ENCODE measurements at places on chromosomes 13 and 19. TPM values are rescaled to one million over a fixed set of nuclear protein-coding genes. Genes with fewer than 3 reads are reported as not detected.

DNA sequence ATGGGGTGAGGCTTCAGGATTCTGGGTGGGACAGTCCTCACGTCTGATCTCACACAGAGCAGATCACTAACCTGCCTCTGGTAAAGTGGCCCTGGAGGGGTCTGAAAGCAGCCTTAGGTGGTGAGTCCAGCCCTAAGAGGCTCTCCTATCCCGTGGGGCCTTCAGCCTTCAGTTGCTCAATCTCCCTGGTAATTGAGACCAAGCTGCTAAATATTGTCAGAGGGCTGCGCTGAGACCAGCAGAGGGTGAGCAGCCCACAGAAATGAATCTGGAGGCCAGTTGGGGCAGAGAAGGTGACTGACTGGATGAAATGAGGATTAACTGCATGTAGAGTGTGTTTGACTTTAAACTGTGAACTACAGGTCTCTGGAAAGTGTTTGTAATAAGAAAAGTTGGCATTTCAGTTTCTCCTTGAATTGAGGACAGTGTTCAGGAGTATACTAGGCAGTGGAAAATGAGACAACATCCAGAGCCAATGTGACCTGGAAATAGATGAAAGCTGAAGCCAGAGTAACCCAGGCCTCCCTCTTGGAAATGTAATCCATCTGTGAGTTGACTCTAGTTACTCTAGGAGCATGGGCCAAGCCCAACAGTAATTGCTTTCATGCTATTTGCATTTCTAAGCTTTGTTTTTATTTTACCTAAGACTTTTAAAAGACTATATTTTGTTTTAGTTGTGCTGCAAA, 14.3 kb upstream of the HSPH1 start:
- DNase-seq = no peak

DNA sequence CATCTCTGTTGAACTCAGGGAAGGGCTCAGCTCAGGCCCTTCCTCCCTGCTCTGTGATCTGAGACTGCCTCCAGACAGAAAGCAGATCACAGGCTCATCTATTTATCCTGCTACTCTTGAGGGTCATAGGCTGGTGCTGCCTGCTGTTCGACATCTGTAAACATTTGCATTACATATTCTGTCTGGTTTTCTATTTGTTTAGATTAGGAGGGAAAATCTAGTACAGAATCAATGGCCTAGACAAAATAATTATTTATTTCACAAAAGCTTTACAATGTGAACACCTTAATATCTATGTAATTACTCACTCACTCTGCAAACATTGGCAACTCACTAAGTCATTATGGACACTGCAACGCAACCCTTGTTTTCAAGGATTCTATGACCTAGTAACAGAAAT, 43.0 kb downstream of the CEP89 start:
- no peak for DNase-seq

- DNase-seq = no peak
Measured at GRCh38 chr13:80469105-80469852, 128.4 kb upstream of the SPRY2 start.

DNA sequence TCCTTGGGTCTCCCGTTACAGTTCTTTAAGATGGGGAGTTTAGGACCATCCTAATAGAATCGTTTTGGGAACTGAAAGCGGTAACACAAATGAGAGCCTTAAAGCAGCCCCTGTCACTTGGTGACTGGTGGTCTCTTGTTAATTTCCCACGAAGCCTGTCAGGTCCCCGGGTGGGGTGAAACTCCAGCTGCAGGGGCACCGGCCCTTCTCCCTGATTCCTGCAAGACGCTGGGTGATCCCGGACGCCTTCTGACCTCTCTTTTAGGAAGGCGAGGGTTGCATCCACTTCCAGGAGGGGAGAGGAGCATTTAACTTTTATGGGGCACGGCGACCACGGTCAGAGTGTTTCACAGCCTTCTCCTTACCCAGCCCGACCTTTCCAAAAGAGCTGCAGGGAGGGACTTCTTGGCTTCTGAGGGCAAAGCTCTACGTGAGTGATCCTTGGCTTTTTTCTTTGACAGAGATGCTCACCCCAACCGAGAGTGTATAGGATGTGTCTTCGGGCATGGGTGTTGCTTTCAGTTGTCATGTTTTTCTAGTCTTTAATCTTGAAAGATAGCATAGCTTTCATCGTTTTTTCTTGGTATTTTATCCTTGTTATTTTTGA, 688 bp downstream of the ZNF225 start:
- DNase-seq = peak; percentile 18

The ADAMTSL5 gene
- 10.8 TPM for total RNA-seq

The CD177 gene
- total RNA-seq = not detected

DNA sequence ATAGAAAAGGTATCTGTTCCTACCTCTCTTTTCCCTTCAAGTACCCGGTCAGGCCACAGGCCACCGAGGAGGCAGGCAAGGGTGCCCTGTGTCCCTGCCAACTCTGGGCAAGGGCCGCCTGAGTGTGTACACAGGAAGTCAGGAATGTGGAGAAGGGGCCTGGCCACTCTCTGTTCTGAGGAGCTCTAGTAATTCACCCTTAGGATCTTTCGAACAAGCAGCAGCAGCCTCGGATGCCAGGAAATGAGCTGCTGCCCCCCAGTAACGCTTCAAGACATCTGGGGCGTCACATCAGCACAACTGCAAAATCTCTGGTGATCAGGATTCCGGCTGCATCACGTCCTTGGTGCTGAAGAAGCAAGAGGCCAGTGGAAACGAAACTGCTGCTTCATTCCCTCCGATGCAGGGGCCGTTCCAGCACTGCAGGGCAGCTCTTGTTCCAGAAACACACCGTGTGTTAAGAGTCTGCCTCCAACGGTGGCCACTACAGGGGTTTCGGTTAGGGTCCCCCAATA, 2.0 kb downstream of the RAB20 start:
- peak; percentile 29 for DNase-seq

- no peak for DNase-seq
Measured at GRCh38 chr19:18677156-18677555, 6.3 kb upstream of the CRTC1 start.

The FGF14 gene
- total RNA-seq = under 0.01 TPM

The PODNL1 gene
- total RNA-seq = 0.55 TPM

The DAND5 gene
- not detected for total RNA-seq

The FUT1 gene
- 5.0 TPM for total RNA-seq

- no peak for DNase-seq
Measured at GRCh38 chr19:16627193-16627927, 644 bp downstream of the MED26 start.

GRCh38 chr13:106118996-106119395, 416.5 kb downstream of the EFNB2 start:
- DNase-seq = no peak

The ZNF709 gene
- 20.8 TPM for total RNA-seq

DNA sequence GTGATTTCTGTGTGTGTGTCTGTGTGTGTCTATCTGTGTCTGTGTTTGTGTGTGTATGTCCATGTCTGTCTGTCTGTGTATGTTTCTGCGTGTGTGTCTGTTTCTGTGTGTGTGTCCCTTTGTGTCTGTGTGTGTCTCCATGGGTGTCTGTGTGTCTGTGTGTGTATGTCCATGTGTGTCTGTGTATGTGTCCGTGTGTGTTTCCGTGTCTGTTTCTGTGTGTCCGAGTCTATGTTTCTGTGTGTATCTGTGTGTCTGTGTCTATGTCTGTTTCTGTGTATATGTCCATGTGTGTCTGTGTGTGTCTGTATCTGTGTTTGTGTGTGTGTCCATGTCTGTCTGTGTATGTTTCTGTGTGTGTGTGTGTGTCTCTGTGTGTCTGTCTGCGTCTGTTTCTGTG, 276.3 kb upstream of the SOX1 start:
- DNase-seq = no peak

DNA sequence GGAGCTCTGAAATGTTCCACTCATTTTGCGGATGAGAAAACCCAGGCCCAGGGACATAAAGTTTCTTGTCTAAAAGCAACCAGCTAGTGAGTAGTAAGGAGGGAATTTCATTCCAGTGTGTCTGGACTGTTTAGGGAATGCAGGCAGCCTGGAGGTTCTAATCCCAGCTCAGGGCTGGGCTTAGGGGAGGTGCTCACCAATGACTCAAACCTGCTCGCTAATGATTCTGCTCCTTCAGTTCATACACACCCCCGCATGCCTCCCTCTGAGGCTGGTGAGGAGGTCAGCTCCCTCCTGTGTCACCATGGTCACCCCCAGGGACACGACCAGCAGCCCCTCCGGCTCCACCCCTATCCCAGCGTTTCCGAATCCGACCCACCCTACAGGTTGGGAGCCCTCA, 34.6 kb downstream of the CYP4F2 start:
- no peak for DNase-seq

DNA sequence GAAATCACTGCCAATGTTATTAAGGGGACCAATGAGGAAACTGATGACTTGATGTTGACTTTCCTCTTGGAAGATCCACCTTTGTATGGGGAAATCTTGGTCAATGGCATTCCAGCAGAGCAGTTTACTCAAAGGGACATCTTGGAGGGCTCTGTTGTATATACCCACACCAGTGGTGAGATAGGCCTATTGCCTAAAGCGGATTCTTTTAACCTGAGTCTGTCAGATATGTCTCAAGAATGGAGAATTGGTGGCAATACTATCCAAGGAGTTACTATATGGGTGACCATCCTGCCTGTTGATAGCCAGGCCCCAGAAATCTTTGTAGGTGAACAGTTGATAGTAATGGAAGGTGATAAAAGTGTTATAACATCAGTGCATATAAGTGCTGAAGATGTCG, 3.4 kb downstream of the FREM2 start:
- no peak for DNase-seq

GRCh38 chr19:45331411-45331810, 8.7 kb upstream of the CKM start:
- DNase-seq = no peak

DNA sequence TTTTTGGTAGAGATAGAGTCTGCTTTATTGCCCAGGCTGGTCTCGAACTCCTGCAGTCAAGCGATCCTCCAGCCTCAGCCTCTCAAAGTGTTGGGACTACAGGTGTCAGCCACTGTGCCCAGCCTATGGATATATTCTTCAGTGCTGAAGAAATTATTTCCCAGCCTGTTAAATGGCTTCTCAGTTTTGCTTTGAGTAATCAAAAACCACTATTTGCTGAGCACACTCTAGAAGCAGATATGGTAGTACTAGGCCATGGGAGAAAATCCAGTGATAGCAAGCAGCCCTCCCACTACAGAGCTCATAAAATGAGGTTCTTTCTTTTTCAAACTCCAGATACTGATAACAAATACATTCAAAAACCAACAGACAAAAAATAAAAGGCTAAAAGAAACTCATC, 80.6 kb upstream of the CLDN10 start:
- DNase-seq = no peak

DNA sequence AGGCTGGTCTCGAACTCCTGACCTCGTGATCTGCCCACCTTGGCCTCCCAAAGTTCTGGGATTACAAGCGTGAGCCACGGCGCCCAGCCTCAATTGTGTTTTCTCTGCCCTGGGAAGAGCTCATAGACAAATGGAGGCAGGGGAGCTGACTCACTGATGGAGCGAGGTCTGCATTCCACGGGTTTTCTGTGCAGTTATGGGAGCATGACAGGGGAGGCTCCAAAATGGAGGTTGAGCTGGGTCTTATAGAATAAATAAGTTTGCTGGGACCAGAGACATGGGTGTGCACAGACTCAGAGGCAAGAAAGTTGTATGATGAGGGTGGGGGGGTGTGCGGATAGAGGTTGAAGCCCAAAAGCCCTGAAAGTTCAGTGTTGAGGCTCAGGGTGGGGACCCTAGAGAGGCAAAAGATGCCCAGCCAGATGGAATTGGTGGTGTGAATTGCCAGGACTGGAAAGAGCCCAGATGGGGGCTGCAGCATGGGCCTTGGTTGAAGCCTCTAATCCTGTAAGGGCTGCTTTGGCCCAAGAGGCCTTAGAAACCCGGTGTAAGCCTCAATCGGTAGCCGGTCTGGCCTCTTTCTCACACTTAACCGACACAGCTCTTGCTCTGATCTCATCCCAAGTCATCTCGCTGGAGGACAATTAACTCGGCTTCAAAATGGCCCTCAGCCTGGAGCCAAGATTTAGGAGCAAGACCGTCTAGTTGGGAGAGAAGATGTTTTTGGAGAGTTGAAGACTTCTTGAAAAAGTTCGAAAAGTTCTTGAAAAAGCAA, 1.9 kb downstream of the TPM4 start:
- DNase-seq = peak; percentile 69

The LAIR1 gene
- total RNA-seq = 64.7 TPM

GRCh38 chr13:85816413-85816812, 17.2 kb upstream of the SLITRK6 start:
- DNase-seq = no peak

The CGB8 gene
- not detected for total RNA-seq

The CCDC122 gene
- total RNA-seq = 3.5 TPM

DNA sequence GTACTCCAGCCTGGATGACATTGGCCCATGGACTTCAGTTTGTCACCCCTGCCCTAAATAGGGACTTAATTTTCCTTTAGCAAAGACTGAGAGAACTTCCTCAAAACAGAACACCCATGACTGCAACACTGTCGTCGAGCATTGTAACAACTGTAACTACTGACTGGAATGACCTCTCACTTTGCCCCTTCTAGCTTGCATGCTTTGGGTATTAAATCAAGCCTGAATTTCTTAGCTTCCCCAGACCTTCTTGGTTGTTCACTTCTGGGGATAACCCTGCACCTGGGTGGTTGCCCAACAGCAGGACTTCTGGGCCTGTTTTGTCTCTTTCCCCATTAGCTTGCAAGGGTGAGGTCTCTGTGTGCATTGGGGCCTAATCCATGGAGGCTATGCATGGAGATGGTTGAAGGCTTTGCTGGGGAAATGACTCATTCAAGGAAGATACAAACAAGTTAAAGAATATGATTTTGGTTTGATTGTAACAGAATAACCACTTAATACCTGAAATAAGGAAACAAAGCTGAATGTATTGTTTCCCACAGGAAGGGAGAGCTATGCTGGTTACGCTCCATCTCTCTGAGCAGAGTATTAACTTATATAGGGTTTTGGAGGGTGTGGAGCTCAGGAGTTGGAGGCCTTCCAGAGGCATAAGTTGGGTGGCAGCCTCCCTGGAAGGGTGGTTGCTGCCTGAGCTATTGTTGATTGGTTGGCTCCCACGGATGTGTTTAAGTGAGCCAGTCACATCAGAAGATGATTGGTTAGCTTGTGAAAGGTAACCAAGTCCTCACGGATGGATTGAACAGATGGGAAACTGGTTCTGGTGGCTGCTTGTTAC, 34.7 kb upstream of the UBAC2 start:
- DNase-seq = no peak

DNA sequence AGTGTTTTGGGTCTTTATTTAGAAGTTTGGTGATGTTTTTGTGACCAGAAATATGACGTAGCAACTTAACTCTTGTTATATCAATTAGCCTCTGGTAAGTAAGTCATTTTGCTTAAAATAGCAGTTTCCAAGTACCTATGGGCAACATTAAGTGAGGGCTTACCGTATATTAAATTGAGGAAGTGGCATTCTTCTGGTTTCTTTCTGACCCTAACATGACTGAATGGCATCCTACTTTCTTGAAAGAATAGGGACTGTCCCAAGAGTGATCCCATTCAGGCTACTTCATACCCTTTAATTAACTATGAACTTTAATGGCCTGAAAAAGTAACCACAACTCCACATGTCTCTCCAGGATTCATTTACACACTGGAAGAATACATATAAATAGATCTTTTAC, 106.6 kb downstream of the MZT1 start:
- no peak for DNase-seq

The SMAD9 gene
- 20.0 TPM for total RNA-seq

GRCh38 chr13:108961542-108962125, 332.2 kb downstream of the MYO16 start:
- no peak for DNase-seq

GRCh38 chr19:31304831-31305312, 44.4 kb downstream of the TSHZ3 start:
- DNase-seq = no peak

The TNFSF9 gene
- not detected for total RNA-seq
